Midbrain (tissue), 1 donor: ENCODE measurements at places on chromosomes 6 and 20.
A peak's percentile ranks its signal among the peaks of the same experiment; 100 is the strongest.

DNA sequence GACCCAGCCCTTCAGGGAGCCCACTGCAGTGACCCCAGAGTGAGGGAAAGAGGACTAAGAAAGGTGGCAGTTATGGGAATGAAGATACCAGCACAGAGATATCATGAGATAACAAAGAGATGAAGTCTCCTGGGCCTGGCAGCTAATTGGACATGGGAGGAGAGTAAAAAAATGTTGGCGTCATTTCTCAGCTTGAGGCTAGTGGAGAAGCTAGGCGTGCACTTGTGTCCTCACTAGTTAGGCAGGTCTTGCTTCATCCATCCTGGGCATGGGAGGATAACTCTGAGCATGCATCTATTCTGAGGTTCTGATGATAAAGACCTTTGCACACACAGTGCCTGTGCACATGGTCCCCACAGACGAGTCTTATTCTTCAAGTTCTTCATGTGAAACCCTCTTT is 4.1 kb upstream of the GFOD1 start:
- DNase-seq: no peak

DNA sequence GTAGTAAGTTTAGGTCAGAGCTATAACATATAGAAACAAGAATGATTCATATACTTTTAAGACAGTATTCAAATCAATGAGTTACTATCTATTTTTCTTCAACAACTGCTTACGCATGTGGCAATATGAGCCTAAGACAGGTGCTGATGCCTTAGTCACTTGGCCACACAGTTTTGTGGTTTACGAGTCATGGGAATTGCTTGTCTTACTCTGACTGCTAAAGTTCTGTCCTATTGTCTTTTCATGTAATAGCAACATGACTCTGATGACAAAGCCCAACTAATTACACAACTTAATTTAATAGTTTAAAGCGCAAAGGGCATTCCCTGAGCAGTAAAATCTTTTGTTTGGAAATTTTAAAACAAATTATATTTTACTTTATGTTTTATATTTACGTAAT is 159.3 kb upstream of the CENPW start:
- DNase-seq: no peak

DNA sequence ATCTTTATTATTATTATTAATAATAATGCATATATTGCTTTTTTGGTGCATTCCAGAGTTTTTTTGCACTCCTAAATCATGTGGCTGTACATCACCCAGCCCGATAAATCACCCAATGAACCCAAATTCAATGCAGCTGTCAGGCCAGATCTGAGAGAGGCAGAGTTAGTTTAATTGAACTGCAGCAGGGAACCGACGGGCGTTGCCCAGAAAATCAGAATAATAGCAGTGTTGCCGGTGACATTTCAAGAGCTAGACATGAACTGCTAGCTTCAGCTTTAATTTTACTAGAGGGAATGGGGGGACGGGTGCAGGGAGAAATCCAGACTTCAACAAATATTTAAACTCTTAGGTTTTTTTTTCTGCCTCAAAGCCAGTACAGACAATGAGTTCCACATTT is 135.0 kb downstream of the CLIC5 start:
- no peak for DNase-seq

GRCh38 chr6:133710826-133711225 is 178.1 kb upstream of the TCF21 start:
- DNase-seq: no peak

GRCh38 chr6:167047554-167047953 is 48.4 kb downstream of the CEP43 start:
- peak; percentile 18 for DNase-seq

DNA sequence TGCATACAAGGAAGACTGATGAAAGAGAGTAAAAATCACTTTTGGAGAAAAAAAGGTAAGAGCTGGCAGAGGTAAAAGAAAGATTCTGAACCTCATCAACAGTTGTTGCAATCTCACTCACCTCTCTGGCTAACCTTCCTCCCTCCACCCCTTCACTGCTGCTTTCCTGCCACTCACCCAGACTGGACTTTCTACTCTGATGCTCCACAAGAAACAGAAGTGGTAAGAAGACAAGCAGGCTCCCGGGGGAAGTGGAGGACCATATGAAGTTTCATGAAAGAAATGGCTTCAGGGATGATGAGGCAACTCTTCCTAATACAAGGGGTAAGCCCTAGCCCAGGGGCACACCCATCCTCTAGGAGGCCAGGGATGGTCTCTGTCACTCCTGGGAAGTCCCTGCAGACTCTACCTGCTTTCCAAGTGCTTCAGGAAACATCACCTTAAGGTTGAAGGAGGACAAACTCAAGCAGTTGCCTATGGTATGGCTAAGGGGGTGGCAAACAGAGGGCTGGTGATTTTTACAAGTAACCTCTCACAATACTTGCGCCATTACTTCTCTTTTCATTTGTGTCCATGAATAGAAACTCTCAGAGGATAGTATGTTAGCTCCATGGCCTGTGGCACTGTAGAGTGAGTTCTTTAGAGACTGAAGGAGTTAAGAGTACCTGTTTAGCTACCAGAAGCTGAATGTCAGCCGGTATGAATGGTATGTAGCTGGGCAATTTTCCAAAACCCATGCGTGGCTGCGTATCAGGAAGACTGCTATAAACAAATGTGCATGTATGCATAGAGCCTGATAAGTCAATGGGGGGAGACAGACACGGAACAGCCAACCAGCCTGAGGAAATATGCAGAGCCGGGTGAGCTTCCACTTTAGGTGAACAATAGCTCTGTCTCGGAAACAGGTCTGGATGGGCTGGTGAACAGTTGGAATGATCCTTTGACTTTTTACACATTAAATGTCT is 112.0 kb downstream of the BACH2 start:
- no peak for DNase-seq

GRCh38 chr6:126788861-126789365 is 329.6 kb upstream of the RSPO3 start:
- no peak for DNase-seq

DNA sequence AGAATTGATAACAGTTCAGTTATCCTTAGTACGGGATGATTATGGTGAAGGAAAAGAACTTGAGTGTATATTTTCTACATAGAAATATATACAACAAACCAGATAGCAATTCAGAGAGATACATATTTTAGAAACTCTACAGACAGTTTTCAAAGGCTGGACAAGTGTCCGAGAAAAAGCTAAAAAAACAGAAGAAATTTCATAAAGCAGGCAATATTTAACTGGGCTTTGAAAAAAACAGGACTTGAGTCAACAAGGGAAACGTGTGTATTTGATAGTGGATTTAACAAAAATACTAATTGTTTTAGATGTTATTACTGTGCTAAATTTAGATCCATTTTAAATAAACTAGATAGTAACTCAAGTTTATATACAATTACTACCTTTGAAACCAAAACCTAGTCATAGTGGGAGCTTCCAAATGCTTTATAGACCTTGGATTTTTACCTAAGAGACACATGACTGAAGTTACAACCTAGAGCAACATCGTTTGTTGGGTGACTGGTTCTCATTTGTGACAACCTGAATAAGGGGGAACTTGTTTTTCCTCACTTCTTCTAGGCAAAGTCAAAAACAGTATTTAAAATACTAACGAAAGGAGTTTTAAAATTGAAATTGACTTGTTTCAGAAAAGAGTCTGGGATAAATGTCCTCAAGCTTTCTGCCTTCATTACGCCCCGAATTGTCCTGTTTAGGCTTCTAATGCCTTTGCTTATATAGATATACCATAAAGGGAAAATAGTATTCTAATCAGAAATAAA is 116.7 kb upstream of the PRSS16 start:
- no peak for DNase-seq

GRCh38 chr6:150255840-150256239 is 113.0 kb upstream of the IYD start:
- no peak for DNase-seq

- DNase-seq: no peak
Measured at GRCh38 chr6:15061908-15062515, 183.9 kb upstream of the JARID2 start.

- DNase-seq: no peak
Measured at GRCh38 chr6:113287396-113287795, 569.7 kb upstream of the MARCKS start.

- no peak for DNase-seq
Measured at GRCh38 chr20:56630086-56630493, 984 bp downstream of the TFAP2C start.

- no peak for DNase-seq
Measured at GRCh38 chr6:148745926-148746325, 904 bp upstream of the UST start.

- DNase-seq: no peak
Measured at GRCh38 chr20:2125474-2126112, 24.0 kb downstream of the STK35 start.

- no peak for DNase-seq
Measured at GRCh38 chr20:18879262-18879661, 65.7 kb downstream of the SCP2D1 start.

DNA sequence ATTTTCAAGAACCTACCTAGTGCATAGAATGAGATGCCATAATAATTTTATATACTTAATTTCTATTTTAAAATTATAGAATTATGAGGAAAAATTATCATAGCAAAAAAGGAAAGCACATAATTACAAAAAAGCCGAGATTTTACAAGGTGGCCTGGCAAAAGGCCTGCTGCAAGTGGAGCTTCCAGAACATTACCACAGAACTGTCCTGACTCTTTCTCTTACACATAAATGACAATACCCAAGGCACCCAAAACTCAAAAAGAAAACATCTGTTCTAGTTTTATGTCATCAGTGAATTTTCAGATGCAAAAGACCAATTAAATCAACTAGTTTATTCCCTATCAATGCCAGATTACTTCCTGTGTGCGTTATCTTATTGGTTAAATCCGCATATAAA is 74.2 kb downstream of the FILIP1 start:
- DNase-seq: no peak

DNA sequence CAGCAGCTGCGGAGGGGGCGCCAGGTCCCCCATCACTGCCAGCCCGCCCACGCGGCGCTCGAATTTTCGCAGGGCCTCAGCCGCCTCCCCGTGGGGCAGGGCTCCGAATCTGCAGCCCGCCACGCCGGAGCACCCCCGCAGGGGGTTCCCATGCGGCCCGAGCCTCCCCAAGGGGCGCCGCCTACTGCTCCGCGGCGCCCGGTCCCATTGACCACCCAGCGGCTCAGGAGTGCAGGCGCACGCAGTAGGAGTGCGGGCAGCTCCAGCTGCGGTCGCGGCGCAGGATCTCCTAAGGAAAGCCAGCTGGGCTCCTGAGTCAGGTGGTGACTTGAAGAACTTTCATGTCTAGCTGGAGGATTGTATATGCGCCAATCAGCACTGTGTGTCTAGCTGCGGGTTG is 155.3 kb upstream of the RREB1 start:
- DNase-seq: no peak

- no peak for DNase-seq
Measured at GRCh38 chr6:111338843-111339242, 144.2 kb downstream of the REV3L start.

DNA sequence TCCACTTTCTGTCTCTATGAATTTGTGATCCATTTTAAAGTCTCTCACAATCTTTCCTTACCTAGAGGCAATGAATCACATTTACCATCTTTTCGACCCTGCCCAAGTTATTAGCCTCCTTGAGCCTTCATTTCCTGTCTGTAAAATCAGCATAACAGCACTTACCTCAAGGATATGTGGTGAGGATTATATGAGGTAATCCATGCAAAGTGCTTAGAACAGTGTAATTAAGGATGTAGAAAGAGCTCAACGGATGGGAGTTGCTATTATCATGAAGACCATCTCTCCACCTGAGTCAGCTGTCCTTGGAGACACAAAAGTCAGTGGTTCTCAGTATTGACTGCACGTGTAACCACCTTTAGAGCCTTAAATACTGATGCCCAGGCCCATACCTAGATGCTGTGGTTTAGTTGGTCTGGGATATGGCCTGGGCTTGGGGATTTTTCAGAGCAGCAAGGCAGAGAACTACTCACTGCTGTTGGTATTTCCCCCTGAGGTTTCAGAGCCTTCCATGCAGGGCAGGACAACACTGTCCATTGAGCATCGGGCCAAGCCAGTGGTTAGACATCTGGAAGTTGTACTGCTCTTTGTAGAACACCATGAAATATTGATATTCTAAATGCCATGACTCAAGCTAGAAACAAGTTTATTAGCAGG is 55.8 kb downstream of the LYRM2 start:
- DNase-seq: no peak

DNA sequence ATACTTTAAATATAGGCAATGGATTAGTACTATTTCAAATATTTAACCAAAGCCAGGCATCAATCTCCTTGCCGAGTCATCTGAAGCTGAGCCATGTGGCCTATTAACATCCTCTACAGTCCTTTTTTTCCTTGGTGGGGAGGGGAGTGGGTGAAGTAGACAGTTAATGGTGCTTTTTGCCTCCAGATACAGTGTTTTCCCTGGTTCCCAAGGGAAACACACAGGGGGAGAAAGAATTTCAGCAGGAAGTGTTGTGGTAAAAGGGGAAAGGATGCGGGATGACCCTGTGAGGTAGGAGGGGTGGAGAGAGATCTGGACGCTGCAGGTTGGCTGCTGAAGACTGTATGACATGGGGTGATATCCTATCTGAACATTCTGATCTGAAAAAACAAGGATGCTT is 9.6 kb downstream of the CLDN20 start:
- peak; percentile 29 for DNase-seq

- no peak for DNase-seq
Measured at GRCh38 chr6:53803081-53803860, 8.5 kb downstream of the LRRC1 start.

GRCh38 chr6:79004239-79004638 is 73.8 kb downstream of the PHIP start:
- no peak for DNase-seq

GRCh38 chr20:854601-855000 is 21.1 kb downstream of the FAM110A start:
- no peak for DNase-seq

- DNase-seq: no peak
Measured at GRCh38 chr20:3209946-3210317, 634 bp downstream of the ITPA start.
